Globus pallidus (tissue), 1 donor: ENCODE measurements at places on chromosomes 12 and 14.

GRCh38 chr14:88598097-88598675, 35.3 kb downstream of the ZC3H14 start:
- DNase-seq, result no peak

DNA sequence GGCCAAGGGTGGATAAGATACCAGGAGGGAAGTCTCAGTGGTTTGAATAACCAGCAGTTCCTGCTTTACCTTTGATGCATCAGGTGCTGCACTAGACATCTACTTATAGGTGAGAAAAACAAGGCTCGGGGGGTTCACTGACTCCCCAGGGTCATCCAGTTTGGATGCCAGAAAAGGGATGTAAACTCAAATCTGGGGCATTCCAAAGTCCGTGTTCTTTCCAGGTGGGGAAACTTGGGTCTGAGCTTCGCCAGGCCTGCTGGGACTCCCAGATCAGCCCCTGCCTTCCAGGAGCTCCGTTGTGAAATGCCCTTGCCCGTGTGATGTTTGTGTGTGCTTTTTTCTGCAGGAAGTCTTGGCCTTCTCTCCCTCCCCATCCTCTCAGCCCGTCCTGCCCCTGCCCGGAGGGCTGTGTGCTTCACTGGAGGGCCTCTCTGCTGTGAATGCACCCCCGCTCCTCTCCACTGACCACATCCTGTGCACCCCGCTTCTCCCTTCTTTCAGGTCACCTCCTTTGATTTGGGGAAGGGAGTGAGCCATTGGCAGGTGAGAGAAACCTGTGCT, 42.1 kb downstream of the TSPAN9 start:
- no peak for DNase-seq

- DNase-seq, result no peak
Measured at GRCh38 chr14:26719514-26719913, 121.7 kb upstream of the NOVA1 start.

DNA sequence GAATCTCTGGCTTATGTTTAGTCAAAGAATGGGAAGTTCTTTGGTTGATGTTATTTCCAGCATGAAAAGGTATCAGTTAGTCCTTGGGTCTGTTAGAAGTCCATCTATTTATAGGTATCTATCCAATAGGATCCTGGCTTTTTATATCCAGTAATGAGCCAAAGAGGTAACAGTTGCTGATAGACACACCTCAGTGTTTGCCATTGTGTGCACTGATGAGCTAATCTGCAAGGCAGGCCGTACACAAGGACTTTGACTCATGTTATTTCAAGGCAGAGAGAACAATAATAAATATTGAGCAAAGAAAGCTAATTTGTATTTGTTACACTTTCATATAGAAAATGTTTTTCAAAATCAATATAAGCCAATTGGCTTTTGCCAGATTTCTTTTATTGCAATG, 56.4 kb downstream of the GLT1D1 start:
- DNase-seq, result no peak

- DNase-seq, result no peak
Measured at GRCh38 chr12:2119266-2119665, 66.5 kb downstream of the CACNA1C start.

DNA sequence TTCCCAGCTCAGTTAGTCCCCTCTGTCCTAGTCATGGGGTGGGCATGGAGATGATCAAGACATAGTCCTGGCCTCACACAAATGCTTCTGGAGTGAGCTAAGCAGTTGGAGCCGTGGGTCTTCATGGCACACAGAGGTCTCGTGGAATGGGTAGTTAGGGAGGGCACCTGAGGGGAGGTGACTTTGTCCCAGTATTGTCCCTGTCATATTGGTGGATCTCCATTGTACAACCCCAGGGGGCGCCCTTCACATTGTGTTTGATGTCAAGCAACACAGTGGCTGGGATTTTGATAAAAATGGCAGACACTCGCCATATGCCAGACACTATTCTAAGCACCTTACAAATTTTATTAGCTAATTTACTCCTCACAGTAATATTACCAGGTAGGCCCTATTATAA, 175.4 kb upstream of the LHX5 start:
- DNase-seq, result peak; percentile 1

DNA sequence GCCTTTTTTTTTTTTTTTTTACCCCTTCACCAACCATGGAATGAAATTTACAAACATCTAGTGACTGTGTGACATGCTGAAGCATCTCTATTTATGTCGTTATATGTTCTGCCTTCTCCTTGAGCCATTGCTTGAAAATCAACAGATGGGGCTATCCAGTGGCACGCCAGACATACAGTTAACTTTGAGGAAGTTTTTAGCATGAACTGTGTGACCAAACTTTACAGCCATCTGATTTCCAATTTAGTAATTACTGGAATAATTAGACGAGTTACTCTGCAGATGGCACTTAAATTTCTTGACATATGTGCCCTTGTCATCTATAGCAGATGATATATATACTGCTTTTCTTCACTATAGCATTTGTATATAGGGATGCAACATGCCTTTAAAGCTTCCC, 192.1 kb downstream of the SNAPC1 start:
- no peak for DNase-seq

DNA sequence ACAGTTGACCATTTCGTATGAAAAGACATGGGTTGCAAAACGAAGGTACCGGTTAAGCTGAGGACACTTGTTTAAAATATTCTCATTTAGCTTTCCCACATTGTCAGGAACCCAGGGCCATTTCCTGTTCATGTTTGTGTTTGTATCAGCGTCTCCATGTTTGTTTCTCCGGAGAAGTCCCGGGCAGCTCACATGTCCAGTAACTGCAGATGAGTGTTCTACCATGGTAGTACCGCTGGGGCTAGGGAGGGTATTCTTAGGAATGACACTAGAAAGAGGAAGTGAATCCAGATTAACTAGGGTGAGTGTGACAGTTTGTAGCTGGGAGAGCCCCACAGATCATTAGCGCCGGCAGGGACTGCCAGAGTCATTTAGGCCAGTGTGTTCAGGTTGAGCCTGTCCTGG, 50.0 kb upstream of the EVL start:
- no peak for DNase-seq

- no peak for DNase-seq
Measured at GRCh38 chr14:103825101-103825500, 22.3 kb downstream of the PPP1R13B start.

- peak; percentile 62 for DNase-seq
Measured at GRCh38 chr12:77968571-77968970, 137.9 kb downstream of the NAV3 start.

DNA sequence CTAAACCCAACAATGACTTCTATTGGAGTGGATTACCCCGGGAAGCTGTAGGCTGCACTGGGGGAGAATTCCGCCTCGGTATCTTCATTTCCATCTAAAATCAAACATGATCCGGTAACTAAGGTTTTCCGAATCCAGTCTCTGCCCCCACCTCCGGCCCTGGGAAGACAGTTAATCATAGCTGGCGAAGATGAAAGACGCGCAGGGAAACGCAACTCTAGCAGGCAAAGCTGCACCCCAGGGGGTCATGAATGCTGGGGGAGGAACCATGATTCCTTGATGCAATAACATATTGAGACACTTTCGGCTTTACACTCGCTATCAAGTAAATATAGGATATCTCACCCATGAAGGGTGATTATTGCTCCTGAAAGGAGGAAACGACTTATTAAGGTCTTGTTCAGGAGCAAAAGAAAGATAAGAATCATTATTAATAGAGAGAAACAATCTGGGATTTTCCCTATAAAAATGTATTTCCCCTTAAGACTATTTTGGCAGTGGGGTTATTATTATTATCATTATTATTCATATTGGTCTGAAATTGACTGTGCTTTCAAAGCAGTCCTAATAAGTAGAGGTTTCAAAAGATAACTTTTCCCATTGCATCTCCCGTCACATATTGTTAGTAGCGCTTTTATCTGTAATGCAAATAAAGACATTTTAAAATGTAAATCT, 614.9 kb downstream of the VRK1 start:
- no peak for DNase-seq

- no peak for DNase-seq
Measured at GRCh38 chr14:78075033-78075432, 95.1 kb upstream of the NRXN3 start.

GRCh38 chr12:2173971-2174370, 121.2 kb downstream of the CACNA1C start:
- no peak for DNase-seq

DNA sequence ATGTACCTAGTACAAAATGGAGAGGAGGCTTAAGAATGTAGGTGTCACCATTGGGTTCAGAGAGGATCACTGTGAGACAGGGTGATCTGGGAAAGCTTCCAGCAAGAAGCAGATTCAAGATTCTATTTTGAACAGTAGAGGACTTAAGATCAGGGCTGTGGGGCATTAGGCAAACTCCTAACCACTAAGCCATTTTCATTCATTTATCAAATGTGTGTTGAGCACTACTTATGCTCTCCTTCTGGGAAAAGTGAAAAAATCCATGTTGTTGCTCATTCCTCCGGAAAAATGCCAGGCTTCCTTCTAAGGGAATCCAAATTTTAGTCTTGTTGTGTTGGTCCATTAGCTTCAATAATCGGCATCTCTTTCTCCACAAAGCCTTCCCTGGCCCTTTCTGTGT, 163.4 kb downstream of the NUAK1 start:
- no peak for DNase-seq
